HCEC 1CT (cell line): ENCODE measurements at places on chromosomes 6 and 20.
A peak's percentile ranks its signal among the peaks of the same experiment; 100 is the strongest.

- DNase-seq: no peak
Observed at GRCh38 chr6:27251112-27251605, 3.7 kb downstream of the PRSS16 start.

- no peak for DNase-seq
Observed at GRCh38 chr20:47720636-47721427, 64.4 kb downstream of the SULF2 start.

DNA sequence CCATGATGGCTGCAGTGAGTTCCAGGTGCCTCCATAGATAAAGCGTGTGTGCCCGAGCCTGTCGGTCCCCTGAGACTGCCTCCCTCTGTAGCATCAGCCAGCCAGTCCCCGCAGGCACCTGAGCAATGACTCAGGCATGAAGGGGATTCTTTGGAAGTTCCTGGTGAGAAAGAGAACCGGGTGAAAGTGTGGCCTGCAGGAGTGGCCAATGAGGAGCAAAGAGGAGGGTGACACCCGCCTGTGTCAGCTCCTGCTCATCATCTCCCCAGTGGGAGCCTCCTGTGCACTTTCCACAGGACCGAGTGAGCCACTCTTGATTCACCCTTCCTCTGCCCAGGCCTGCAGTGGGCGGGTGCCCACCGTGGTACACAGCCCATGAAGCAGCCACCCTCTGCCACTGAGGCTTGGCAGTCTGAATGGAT lies 71.2 kb upstream of the PTPN1 start:
- DNase-seq: peak; percentile 91

GRCh38 chr20:63774306-63774705 lies 34.7 kb downstream of the SLC2A4RG start:
- DNase-seq: no peak

DNA sequence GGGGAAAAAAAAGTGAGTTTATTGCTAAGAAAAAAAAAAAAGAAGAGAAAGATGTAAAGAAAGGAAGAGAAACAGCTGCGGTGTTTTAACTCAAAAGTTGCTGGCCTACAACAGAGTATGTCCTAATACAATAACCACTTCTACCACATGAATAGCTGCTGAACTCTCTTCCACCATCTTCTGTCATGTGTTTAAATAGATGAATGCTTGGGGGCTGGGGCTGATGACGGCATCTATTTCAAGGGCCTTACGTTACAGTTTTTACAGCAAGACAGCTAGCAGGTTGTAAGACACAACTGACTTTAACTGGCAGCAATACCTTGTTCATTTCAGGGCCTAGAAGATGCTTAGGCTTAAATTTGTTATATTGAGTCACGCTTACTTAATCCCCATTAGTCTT lies 50.4 kb downstream of the MAP3K7 start:
- no peak for DNase-seq

- no peak for DNase-seq
Observed at GRCh38 chr6:6315660-6316059, 4.8 kb downstream of the F13A1 start.

- DNase-seq: no peak
Observed at GRCh38 chr20:63951398-63952209, 4.6 kb downstream of the UCKL1 start.

- DNase-seq: peak; percentile 25
Observed at GRCh38 chr6:87742106-87742505, 40.1 kb upstream of the AKIRIN2 start.

DNA sequence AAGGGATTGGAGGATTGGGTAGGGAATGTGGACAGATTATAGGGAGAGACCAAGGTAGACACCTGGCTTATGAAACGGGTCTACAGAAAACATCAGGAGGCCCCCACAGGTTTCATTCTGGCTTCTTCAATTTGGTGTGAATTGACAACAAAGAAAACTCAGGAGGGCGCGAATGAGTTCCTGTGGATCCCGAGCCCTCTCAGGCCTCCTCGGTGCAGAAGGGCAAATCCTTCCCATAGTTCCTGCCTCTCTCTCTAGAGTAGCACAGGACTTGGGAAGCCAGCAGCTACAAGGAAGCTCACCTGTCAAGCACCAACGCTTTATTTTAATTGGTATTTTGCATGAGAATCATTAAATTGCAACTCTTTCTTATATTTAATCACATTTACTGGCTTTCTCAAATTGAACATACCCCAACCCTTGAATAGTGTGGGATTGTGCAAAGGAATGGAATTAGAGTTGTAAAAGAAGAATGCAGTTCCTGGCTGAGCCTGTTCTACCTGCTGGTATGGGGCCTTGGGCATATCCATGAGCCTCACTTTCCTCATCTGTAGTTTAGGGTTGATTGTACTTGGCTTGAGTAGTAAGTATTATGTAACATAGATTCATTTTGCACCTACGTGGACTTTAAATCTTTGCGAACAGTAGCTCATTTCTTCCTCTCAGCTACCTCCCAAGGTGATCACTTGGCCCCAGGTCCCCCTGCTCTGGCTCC lies 56.4 kb upstream of the PHACTR2 start:
- no peak for DNase-seq

GRCh38 chr6:147033267-147033666 lies 170.9 kb upstream of the STXBP5 start:
- no peak for DNase-seq

DNA sequence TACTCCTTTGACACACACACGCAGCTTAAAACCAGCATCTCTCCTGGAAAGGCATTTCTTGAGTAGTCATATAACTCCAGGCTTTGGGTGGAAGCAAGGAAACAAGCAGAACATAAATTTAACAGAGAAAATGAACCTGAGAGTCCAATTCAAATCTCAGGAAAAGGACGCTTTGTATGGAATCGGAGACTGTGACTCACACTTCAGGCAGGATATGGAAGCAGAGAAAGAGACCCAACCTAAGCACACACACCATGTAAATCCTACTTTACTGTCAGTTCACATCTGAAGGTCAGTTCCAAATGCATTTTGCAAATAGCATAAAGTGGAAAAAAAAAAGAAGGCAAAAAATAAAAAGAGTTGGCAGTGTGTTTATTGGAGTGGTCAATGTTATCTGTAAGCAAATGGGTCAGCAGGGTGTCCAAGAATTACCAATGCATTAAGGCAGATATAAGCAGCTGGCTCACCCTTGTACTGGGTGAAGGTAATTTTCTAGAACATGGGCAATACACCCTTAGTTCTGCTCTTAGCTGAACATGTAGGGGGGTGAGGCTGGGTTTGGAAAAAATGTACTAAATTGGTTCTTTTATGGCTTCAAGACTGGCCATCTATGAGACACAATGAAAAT lies 283.7 kb upstream of the NT5E start:
- no peak for DNase-seq

- DNase-seq: no peak
Observed at GRCh38 chr20:21302664-21303060, 469 bp upstream of the XRN2 start.

DNA sequence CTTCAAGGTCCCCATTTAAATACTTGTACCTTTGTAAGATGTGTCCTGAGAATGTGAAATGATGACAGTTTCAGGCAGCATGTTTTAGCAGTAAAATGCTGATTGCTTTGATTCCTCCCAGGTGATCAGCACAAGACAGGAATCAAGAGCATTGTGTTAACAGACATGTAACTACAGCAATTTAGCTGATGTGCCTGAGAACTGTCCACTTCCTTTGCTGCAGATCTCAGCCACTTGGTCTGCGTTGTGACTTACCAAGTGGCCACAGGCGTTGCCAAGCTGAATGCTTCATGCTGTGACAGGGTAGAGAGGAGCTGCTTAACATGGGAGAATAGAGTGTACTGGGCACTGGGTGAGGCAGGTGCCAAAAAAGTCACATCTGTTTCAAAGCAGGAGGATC lies 767.0 kb upstream of the POU3F2 start:
- DNase-seq: no peak

GRCh38 chr6:43142101-43142500 lies 29.0 kb upstream of the SRF start:
- DNase-seq: no peak

DNA sequence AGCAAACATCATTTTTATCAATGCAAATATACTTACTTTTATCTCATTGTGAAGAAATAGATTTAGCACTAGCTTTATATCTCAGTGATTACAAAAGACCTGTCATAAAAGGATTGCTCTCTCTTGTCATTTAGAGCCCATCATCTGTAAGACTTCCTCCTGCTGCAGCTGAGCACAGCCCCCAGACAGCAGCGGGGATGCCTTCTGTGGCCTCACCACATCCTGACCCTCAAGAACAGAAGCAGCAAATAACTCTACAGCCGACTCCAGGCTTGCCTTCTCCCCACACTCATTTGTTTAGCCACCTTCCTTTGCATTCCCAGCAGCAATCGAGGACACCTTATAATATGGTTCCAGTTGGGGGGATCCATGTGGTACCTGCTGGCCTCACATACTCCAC lies 127.0 kb upstream of the EDN1 start:
- no peak for DNase-seq
